ENCODE measurements at places on chromosomes 5 and 9. TPM values are rescaled to one million over a fixed set of nuclear protein-coding genes. Genes with fewer than 3 reads are reported as not detected.

DNA sequence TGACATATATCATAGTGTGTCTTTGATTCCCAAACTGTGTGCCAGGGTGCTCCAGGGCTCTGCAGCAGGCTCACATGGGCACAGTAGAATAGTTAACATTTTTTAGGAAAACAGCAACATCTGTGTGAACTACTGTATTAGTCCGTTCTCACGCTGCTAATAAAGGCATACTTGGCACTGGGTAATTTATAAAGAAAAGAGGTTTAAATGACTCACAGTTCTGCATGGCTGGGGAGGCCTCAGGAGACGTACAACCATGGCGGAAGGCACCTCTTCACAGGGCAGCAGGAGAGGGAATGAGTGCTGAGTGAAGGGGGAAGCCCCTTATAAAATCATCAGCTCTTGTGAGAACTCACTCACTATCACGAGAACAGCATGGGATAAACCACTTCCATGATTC, 82.7 kb downstream of the EGFLAM start:
- DNase-seq: no peak

DNA sequence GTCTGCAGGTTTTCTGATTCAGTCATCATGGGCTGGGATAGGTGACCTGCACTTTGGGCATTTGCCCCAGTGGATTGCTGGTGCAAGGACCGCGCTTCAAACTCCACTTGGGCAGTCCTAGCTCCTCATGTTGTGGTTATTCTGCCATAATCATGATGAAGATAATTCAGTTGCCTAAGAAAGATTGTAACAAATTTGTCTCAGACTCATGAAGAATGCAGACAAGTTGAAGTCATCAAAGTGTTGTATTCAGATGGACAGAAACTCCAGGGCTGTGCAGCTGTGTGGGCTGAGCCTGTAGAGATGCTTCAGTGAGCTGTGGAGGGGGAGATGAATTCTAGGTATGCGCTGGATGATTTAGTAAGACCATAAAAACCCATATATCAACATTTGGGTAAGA, 38.5 kb downstream of the TARS1 start:
- no peak for DNase-seq

GRCh38 chr5:95817430-95817829, 5.1 kb downstream of the GLRX start:
- no peak for DNase-seq

GRCh38 chr5:174046558-174046957, 1.1 kb downstream of the NSG2 start:
- DNase-seq: no peak

DNA sequence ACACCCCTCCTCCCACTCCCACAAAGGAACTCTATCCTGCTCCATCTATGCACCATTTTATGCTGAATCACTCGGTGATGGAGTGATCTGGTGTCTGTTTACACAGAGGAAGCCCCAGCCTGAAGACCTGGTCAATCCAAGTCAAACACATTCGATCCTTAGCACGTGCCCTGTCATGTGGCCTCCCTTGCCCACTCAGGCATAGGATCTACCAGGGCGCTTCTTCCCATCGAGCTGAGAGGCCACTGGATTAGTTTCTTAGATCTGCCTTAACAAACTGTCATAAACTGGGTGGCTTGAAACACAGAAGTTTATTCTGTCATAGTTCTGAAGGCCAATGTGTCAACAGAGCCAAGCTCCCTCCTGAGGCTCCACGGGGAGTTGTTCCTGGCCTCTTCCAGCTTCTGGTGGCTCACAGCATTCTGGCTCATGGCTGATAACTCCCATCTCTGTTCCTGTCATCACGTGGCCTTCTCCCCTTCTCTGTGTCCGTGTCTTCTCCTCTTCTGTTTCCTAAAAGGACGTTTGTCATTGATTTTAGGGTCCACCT, 34.2 kb downstream of the FOXI1 start:
- no peak for DNase-seq

DNA sequence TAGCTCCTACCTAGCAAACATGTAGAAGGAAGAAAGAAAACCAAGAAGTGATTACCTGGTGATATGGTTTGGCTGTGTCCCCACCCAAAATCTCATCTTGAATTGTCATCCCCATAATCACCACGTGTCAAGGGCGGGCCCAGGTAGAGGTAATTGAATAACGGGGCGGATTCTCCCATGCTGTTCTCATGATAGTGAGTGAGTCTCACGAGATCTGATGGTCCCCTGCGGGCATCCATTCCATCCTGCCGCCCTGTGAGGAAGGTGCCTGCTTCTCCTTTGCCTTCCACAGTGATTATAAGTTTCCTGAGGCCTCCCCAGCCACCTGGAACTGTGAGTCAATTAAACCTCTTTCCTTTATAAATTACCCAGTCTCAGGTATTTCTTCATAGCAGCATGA, 27.4 kb upstream of the ANKRD34B start:
- no peak for DNase-seq

- no peak for DNase-seq
Measured at GRCh38 chr5:2755076-2755680, 3.7 kb upstream of the IRX2 start.

- no peak for DNase-seq
Measured at GRCh38 chr5:55172937-55173686, at the start of gene CDC20B. Gene CDC20B, minus strand, starts transcription at chr5:55173177. Its CDS starts 177 bp downstream, at chr5:55173000.

DNA sequence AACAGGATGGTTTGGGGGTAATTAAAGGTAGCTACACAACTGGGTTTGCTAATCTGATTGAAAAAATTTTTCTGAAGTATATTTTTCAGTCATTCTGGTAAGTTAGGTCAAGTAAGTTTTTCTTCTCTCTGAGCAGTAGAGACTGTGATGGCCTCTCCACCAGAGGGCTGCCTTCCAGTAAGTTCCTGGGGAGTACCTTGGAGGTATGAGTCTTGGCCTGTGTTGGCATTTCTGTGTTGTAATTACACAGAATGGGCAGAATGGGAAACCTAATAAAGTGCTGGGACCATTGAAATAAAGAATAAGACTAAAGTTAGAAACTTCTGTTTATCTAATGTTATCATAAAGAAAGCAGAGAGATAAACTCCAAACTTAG, 430.8 kb downstream of the ARHGEF28 start:
- no peak for DNase-seq

PCDHB10 gene
- 5.5 TPM for polyA plus RNA-seq

MINAR2 gene
- polyA plus RNA-seq: 0.10 TPM

CYLC2 gene
- not detected for polyA plus RNA-seq

TCOF1 gene
- polyA plus RNA-seq: 35.8 TPM

Data from left renal cortex interstitium (tissue), 4 donors.